ENCODE measurements at places on chromosomes 7 and 10. TPM values are rescaled to one million over a fixed set of nuclear protein-coding genes. Genes with fewer than 3 reads are reported as not detected.

DNA sequence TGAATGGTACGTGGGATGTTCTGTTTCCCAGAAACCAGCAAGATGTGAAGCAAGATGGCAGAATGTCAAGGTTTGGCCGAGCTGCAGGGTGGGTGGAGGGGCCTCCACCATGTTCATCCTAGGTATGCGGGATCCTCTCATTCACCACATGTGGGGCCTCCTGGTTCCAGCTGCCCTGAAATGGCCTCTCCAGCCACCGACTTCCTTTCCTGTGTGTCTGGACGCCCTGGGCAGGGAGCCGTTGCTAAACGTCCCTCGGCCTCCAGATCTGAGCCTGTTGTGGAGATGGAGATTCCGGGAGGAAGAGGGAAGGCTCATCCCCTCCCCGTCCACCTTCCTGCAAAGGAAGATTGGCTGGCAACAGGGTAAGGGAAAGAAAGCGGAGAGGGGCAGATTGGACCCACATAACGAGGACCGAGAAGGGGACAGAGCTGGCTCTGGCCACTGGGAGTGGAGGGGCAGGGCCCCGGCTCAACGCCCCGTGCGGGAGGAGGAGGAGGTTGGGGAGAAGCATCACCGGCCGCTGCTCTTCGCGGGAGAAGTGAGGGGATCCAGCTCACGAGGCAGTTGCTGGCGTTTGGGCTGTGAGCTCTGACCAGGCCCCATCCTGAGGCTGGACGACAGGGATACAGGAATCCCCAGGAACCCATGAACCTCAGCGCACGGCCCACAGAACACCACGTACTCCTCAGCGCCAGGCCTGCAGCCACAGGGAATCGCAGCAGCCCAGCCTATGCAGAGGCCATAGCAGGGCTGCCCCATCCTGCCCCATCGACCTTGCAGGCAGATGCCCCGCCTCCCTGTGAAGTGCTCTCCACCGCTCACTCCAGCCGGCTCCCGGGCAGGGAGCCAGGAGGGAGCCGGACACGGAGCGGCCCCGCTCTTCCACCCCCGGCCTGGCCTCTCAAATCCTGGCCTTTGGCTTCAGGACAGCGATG lies 98.3 kb downstream of the FOXL3 start:
- DNase-seq: no peak

DNA sequence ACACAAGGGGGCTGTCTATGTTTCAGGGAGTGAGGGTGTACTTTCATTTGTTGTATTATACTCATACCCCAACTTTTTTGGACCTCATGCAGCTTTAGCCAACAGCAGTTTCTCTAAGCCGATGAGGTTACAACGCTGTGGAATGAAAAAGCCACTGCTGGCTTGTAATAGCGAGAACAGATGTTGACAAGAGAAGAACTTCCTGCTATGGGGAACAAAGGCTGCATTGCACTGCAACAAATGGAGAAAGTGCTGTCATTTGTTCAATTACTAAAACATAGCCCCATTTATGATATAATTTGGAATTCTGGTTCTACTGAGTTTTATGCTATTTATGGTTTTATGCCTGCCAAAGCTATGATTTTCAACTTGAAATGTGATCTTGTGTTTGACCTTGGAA lies 104.2 kb upstream of the TMEM72 start:
- no peak for DNase-seq

DNA sequence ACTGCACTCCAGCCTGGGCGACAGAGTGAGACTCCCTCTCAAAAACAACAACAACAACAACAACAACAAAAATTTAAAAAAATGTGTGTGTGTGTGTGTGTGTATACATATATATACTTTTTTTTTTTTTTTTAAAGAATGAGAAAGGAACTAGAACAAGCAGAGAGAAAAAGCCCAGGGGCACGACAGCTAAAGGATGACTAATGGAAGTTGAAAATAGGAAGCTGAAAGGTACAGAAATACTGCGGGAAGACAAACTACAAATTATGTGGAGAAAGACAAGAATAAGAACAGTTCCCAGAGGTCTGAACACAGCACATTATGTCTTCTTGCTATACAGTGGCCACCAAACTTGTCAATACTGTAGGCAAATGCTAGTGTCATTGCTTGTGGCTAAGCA lies 141.9 kb upstream of the PRSS1 start:
- no peak for DNase-seq

GRCh38 chr10:43861966-43862751 lies 213.5 kb upstream of the ZNF32 start:
- no peak for DNase-seq

GRCh38 chr7:138000081-138000701 lies 1.7 kb downstream of the CREB3L2 start:
- DNase-seq: no peak

GRCh38 chr7:128954830-128955802 lies 17.4 kb downstream of the IRF5 start:
- no peak for DNase-seq

- no peak for DNase-seq
Observed at GRCh38 chr10:67622511-67622910, 73.5 kb downstream of the CTNNA3 start.

DNA sequence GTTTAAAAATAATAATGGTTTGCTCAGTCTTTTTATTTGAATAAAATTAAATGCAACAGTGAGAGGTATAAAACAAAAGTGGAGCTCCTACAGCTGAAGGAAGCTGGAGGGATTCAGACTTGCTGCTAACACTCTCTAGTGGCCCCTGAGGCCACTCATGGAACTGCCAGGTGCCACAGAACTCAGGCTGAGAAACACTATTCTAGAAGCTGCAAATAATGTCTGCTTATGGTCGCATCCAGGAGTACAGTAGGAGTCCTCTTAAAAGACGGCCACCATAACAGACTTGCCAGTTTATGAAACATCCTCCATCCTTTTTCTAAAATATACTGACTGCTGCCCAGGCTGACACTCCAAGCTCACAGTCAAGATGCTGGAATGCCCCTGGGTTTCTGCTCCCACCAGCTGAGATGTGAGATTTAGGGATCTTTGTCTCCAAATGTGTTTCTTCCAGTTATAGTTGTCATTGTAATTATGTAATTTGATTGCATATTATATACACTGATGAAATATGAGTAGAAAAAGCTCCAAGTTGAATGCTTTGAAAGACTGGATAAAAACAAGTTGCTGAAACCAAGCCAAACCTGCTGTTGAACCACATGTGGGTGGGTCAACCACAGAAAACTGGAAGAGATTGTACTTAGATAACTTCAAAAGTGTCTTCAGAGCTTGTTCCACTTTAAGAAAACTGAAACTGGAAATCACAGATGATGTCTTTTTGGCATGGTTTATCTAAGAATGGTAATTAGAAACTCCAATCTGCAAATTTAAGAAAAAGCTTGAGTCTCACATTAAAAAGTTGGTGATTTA lies 213.7 kb upstream of the AOAH start:
- peak; percentile 11 for DNase-seq

DNA sequence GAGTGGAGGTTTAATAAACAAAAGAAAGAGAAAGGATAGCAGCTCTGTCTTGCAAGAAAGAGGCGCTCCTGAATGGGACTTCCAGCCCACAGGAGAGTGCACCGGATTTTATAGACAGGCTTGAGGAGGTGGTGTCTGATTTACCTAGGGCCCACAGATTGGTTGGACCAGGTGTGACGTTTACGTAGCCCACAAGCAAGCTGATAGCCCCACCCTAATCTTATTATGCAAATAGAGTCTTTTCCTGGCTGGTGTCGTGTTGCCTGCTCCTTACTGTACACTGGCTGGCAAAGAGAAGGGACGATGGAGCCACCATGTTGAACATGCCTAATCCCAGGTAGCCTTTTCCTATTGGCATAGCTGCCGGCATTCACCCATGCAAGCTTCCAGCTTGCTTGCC lies 319.7 kb upstream of the POM121L12 start:
- peak; percentile 17 for DNase-seq

GRCh38 chr7:131241386-131241785 lies 86.3 kb upstream of the MKLN1 start:
- no peak for DNase-seq

GRCh38 chr10:18610517-18610916 lies 40.9 kb downstream of the NSUN6 start:
- peak; percentile 87 for DNase-seq

- no peak for DNase-seq
Observed at GRCh38 chr7:29149036-29149435, 2.7 kb upstream of the CPVL start.

GRCh38 chr7:135152442-135152841 lies 4.6 kb downstream of the TMEM140 start:
- DNase-seq: no peak

- no peak for DNase-seq
Observed at GRCh38 chr7:148356303-148356702, 234.3 kb upstream of the C7orf33 start.

The TLL2 gene
- total RNA-seq: not detected

The ZNF12 gene
- 17.2 TPM for total RNA-seq

The AIFM2 gene
- total RNA-seq: 21.6 TPM

The SCIN gene
- total RNA-seq: 1.5 TPM

Measured in HT-29 (cell line).